Stimulated activated CD4-positive, alpha-beta T cell treated with anti-CD3 and anti-CD28 coated beads, Interleukin-4, amount 100 ng/mL, for 4 hours (primary cell): ENCODE measurements at places on chromosomes 6 and 20.

GRCh38 chr6:167152862-167153261, 4.9 kb downstream of the GPR31 start:
- DNase-seq: no peak

GRCh38 chr6:129370268-129370916, 339.6 kb downstream of the ARHGAP18 start:
- peak; percentile 30 for DNase-seq

DNA sequence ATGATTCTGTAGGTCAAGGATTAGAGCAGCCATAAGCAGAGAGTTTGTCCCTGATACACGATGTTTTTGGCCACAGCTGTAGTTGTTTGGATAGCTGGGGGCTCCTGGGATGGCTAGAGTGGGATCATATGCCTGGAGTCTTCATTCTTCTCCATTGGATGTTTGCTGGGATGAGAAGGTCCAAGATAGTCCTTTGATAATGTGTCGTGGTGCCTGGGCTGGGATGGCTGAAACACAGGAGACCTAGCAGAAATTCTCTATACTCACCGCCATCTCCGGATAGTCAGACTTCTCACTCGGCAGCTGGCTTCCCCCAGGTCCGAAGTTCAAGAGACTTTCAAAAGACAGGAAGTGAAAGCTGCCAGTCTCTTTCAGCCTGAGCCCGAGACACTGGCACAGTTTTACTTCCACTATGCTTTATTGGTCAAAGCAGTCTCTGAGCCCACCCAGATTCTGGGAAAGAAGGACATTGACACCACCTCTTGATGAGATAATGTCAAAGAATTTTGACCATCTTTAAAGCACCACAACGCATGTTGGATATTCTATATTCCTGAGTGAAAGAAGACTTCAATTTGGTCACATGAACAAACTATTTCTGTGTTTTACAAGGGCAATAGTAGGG, 16.0 kb downstream of the MARCKS start:
- DNase-seq: no peak

- DNase-seq: no peak
Observed at GRCh38 chr6:21608601-21609000, 15.1 kb downstream of the SOX4 start.

- no peak for DNase-seq
Observed at GRCh38 chr20:36063916-36064657, 90.5 kb upstream of the EPB41L1 start.

- DNase-seq: no peak
Observed at GRCh38 chr6:145279993-145280392, 455.3 kb downstream of the EPM2A start.

GRCh38 chr6:108693430-108694154, 132.9 kb downstream of the FOXO3 start:
- no peak for DNase-seq

DNA sequence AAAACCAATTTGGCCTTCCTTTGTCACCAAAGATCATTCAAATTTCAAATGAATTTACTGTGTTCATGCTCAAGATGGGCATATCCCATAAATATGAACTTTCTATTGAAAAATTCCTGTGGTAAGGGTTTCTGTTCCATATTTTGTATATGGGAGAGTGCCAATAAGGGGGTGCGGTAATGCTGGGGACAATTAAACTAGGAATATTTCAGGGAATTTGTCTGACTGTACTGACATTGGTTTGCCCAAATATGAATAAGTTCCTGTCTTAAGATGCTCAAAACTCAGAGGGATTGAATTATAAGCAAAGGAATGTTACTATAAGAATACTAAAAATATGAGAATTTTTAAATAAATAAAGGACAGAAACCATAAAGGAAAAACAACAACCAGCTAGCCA, 553.0 kb upstream of the MARCKS start:
- DNase-seq: no peak

- DNase-seq: no peak
Observed at GRCh38 chr20:48456366-48457192, 371.2 kb downstream of the PREX1 start.

DNA sequence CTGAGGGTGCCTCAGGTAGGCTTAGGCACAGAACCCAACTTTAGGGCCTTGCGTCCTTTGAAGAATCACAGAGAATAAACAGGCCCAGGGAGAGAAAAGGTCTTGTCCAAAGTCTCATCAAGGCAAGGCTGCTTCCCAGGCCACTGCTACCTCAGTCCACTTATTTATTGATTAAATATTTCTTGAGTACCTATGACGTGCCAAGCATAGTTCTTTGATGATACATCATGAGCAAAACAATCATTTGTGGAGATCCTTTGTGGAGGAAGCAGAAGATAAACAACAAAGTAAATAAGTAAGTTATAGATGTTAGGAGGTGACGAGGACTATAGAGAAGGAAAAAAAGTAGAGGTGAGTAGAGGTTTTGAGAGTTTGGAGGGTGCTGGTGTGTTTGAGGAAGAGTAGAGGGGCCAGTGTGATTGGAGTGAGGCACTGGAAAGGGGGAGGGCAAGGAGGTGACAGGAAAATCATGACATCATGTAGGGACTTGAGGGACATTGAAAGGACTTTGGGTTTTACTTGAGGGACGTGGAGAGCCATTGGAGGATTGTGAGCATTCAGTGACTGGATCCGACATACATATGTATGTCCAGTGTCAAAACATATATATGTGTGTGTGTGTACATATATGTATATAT, 14.1 kb upstream of the CHMP4B start:
- no peak for DNase-seq

- DNase-seq: peak; percentile 51
Observed at GRCh38 chr6:107957308-107957908, 600 bp downstream of the SEC63 start.

DNA sequence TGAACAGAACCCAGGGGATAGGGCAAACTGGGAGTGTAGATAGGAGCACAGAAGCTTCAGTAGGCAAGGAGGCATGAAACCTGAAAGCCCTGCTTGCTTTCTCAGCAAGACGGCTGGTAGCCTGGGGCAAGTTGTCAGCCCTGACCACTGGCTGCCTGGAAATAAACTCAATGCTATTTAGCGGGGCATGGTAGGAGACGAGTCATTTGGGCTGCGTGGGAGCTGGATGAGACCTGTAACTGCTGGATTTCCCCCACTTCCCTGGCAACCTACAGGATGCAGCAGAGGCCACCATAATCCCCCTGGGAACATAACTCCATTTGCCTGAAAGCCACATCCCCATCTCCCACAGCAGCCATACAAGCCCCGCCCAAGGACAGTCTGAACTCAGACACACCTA, 332.6 kb upstream of the TBX18 start:
- DNase-seq: no peak

DNA sequence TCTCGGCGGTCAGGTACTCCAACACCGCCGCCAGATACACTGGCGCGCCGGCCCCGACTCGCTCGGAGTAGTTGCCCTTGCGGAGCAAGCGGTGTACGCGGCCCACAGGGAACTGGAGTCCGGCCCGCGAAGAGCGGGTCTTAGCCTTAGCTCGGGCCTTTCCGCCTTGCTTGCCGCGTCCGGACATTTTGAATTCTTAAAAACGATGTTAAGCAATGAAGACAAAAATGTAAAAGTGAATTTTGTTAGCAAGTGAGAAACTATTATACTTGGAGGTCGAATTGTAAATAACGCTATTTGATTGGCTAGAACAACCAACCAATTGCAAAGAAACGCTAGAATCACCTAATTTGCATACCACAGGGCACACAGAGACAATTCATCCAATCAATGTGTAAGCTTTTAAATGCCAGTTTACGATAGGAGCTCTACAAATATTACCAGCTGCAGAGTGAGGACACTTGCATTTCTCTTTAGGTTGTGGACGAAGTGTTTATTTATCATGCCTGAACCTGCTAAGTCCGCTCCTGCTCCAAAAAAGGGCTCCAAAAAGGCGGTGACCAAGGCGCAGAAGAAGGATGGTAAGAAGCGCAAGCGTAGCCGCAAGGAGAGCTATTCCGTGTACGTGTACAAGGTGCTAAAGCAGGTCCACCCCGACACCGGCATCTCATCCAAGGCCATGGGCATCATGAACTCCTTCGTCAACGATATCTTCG, 112.0 kb downstream of the HFE start:
- DNase-seq: peak; percentile 46

DNA sequence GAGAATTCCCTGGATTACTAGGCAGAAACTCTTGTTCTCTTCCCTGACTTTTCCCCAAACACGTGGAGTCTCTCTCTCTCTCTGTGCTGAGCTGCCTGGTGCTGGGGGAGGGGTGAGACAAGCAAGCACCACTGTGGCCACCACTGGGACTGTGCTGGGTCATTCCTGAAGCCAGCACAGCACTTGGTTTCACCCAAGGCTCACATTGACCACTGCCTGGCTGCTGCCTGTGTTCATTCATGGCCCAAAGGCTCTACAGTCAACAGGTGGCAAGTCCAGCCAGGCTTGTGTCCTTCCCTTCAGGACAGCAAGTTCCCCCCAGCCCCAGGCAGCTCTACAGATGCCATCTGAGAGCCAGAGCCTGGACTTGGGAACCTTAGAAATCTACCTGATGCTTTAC, 92.2 kb downstream of the CTNNBL1 start:
- DNase-seq: no peak

DNA sequence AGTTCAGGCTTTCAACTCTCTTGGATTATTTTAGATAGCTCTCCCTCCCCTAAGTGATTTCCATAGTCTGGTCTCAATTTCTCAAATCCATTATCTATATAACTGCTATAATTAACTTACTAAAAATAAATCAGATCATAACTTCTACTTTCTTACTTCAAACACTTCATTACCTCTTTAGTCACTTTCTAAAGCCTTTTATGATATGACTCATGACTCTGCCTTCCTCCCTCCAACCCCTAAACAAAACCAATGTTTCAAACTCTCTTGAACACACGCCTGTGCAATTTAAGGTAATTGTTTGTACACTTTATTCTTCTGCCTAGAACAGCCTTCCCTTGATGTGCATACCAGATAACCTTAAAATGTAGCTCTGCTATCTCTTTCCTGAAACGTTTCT, 100.5 kb downstream of the LMBRD1 start:
- no peak for DNase-seq

DNA sequence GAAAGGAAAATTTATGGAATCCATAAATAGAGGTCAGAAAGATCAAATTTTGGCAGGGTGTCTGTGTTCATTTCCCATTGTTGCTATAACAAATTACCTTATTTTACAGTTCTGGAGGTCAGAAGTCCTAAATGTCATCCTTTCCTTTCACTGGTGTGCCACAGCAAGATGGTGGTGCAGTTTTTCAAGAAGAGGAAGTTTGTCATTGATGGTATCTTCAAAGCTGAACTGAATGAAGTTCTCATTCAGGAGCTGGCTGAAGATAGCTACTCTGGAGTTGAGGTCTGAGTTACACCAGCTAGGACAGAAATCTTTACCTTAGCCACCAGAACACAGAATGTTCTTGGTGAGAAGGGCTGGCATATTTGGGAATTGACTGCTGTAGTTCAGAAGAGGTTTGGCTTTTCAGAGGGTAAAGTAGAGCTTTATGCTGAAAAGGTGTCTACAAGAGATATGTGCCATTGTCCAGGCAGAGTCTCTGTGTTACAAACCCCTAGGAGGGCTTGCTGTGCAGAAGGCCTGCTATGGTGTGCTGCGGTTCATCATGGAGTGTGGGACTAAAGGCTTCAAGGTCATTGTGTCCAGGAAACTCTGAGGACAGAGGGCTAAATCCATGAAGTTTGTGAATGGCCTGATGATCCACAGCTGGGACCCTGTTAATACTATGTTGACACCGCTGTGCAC, 7.2 kb upstream of the CCNC start:
- no peak for DNase-seq

DNA sequence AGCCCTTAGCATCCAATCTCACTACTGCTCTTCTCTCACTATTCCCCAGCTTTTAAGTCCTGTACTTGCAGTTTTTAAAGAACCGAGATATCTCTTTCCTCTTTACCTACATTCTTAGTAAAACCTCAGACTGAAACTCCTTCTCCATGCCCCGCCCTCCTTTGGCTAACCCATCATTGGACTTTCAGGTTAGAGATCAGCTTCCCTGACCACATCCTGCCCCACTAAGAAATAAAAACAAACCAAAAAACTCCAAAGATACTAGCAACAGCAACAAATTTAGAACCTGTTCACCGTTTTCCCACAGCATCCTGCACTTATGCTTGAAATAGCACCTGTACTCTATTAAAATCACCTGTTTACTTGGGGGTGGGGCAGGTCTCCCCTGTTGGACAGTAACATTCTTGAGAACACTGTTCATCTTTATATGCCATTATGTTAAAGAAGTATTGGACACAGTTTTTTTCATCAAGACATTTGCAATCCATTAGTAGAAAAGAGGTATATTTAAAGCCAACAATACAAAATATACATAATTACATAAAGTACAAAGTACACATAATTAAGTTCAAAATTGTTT, 16.3 kb upstream of the SMAP1 start:
- no peak for DNase-seq

DNA sequence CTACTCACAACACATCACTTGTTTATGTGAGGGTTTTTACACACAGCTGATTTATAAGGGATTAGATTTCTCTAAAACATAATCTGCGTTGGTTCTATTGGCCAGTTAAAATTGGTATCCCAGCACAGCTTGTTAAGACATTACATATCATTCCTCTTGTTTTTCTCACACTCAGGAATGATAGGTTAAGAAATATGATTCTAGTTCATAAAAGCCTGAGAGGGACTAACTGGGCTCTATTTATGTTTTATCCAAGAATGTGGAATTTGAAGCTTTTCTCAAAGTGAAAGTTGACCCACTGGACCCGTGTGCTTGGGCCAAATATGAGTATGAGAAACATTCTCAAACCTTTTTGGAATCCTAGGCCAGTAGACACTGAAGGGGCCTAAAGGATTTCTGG, 117.3 kb downstream of the TMEM170B start:
- no peak for DNase-seq

- DNase-seq: no peak
Observed at GRCh38 chr6:168033791-168034190, 36.3 kb downstream of the KIF25 start.

DNA sequence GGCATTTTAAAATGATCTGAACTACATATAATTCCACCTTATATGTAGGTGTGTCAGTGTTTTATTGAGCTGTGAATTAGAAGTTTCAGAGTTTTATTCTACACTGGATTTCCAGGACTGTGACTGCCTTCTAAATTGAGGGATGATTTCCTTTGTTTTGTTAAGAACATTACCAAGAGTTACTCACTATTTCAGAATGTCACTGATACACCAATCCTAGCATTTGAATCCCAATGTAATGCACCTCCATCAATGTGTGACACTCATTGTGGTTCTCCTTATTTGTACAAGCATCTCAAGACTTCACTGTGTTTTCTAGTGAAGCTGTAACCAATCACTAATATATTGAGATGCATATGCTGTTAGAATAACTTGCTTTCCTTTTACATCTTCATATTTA, 86.8 kb downstream of the PLCB1 start:
- DNase-seq: no peak

- DNase-seq: no peak
Observed at GRCh38 chr6:155985660-155986138, 530.1 kb upstream of the NOX3 start.
